ENCODE measurements at places on chromosomes 5 and 9.

- no peak for DNase-seq
Observed at GRCh38 chr5:178290376-178290775, 57.8 kb upstream of the PHYKPL start.

DNA sequence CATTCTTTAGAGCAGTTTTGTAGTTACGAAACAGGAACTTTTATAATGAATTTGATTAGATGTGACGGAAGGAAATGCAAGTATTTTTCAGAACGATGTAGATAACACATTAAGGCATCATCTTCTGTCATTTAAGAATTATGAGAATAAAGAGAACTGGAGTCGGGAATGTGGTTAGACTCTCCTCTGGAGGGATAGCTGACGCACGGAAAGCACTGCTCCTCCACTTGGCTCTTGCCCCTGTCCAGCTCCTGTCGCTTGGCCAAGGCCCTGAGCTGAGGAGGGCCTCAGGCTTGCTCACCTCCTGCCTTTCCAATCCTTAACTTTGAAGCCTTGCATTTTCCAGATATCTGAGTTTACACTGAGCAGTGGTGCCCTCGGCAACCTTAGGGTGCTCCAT lies 60.5 kb downstream of the MAP1B start:
- DNase-seq = no peak

DNA sequence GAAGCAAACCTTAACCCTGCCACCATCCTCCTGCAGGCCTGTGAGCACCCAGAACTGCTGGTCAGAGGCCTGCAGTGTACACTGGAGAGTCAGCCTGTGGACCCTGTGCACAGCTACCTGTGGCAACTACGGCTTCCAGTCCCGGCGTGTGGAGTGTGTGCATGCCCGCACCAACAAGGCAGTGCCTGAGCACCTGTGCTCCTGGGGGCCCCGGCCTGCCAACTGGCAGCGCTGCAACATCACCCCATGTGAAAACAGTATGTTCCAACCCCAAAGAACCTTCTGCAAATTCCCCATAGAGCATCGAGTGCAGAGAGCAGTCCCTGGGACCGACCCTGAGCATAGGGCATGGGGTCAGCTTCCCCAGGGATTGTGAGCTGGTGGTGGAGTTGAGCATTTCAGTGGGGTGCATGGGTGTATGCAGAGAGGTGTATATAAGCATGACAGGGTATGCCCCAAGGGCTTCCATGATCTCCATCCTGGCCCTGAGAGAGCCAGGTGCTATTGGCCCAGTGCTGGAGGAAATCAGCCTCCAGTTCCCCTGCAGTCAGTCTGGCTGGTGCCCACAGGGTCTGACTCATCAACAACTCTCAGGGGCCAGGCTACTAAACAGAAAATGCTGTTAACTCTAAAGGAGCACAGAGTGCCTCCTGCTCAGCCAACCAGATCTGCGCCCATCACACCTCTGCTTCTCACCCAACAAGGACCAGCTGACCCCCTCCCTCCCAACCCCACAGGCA lies 126.2 kb downstream of the SAXO1 start:
- DNase-seq = no peak

GRCh38 chr9:87596862-87597261 lies 99.2 kb downstream of the DAPK1 start:
- no peak for DNase-seq

- no peak for DNase-seq
Observed at GRCh38 chr9:108270051-108270450, 585.7 kb downstream of the ACTL7B start.

DNA sequence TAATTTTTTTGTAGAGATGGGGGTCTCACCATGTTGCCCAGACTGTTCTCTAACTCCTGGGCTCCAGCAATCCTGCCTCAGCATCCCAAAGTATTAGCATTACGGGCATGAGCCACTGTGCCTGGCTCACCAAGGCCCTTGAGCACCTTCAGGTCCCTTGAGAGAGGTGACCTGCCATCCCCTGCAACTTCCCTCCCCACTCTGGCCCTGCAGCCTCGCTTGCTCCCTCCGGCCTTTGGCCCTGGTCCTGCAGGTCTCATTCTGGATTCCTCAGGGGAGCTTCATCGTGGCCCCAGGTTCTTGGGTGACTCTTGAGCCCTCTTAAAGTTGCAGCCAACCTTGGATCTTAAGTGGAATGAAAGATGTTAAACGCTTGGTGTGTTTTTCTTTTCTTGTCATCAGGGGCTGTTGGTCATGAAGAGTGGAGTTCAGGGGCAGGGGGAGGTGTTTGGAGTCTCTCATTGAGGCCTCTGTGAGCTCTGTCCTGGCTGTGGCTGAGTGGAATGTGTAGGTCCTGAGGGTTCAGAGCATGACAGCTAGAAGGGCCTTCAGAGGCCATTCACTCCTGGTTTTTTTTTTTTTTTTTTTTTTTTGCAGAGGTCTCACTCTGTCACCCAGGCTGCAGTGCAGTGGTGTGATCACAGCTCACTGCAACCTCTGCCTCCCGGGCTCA lies 33.0 kb downstream of the PPARGC1B start:
- DNase-seq = no peak

- DNase-seq = no peak
Observed at GRCh38 chr5:66377747-66378146, 218.4 kb upstream of the MAST4 start.

GRCh38 chr5:181069767-181070491 lies 29.9 kb downstream of the BTNL9 start:
- no peak for DNase-seq

DNA sequence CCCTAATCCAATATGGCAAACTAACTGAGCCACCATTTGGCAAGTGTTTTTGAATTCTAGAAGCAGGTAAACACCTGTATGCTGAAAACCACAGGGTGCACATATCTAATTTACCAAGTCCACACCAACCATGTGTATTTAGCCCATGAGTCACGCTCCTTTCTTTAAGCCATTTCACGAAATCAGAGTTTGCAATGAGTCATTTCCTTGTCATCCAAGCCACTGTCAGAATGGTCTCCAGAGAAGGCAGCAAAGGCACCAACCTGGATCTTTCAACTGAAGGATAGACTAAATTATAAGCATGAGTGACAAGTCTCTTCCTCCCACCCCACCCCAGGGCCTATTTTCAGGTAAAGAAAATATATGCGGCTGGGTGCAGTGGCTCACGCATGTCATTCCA lies 110.0 kb downstream of the PAX5 start:
- DNase-seq = no peak

DNA sequence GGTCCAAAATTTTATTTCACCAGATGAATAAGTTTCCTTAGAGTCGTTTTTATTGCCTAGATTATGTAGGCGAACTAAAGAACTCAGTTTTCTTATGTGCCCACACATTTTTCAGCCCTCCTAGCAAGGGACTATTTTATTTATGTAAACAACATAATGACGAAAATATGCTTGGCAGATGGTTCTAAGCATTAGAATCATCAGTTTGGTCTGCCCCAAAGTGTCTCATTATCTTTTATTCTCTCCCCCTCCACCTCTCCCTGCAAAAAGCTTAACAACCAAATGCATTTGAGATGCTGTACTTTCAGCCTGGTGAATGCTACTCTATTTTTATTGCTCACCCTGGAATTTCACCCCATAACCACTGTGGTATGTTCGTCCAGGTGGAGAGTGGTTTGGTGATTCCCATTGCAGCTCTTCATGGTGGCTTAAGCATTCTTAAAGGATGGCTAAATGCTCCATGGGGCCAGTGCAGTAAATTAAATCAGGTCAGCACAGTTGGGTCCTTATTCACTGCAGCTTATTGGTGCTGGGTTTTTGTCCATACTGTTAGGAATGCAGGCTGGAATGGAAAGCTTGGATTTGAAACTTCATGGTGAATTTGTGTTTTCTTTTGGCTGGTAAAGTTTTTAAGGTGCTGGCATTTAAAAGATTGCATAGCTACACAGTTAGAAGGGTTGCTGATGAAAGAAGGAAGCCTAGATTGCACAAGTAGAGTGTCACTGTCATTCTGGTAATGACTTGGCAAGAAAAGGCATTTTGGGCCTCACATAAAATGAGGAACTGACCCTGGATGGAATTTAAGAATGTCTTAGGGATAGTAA lies 39.2 kb downstream of the TLE4 start:
- DNase-seq = no peak

GRCh38 chr9:114181607-114182409 lies 26.5 kb downstream of the COL27A1 start:
- DNase-seq = no peak

DNA sequence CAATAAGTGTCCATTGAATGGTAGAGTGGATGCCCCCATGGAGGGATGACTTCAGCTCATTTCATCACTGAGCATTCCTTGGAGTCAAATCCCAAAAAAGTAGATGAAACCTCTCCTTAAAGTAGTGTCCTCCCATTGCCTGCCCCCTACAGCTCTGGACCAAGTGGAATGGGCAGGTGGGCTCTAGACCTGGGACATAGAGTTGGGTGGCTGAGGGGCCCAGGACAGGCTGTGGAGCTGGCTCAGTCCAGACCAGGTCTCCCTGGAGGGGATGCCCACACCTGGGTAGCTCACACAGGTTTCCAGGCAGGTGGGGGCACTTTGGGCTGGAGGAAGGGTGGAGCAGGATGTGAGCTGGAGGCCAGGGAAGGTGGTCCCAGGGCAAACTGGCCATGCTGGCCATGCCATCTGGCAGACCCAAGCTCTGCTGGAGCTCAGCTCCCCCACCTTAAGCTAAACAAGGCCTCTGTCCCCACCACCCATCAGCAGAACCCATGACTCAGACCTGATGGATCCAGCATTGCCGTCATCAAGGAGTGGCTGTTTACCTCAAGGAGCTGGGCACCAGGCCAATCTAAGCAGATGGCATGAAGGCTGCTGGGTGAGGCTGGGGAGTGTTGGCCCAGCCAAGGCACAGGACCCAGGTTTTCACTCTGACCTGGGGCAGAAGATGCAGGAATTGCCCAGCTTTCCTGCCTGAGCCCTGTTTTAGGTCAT lies 6.2 kb upstream of the SPINK4 start:
- DNase-seq = no peak

DNA sequence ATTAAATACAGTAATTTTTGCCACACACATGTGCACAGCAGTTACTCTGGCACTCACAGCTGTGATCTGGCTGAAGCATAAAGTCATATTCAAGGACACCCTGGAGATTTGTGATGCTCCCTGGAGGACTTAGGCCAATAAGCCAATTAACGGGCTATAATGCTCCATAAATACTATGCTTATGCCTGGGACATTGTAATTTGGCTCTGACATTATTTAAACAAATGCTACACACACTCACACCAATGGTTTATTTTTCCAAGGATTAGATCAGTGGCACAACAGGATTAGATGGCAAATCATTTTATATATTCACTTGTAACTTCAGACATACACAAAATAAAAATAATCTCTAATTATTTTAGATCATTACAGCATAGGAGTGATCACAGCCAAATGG lies 111.2 kb downstream of the LMNB1 start:
- no peak for DNase-seq

- DNase-seq = no peak
Observed at GRCh38 chr9:101398930-101399642, 435 bp downstream of the ZNF189 start.

DNA sequence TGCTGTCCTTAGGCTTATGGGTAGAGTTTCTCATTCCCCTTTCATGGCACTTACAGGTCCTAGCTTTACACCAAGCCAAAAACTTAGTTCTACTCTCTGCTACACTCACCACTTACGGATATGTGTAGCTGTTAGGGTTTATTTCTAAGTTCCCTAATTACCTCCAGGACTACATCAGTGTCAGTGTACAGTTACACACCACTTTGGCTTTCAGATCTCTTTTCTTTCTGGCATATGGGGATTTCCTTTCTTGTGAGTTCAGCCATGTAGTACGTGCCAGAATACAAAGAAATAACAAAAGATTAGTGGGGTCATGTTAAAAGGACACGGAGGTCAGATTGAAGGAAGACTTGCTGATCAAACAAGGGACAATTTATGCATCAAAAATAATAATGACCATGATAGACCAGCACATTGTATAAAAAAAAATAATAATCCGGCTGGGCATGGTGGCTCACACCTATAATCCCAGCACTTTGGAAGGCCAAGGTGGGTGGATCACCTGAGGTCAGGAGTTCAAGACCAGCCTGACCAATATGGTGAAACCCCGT lies 41.8 kb downstream of the LYRM7 start:
- peak; percentile 40 for DNase-seq

DNA sequence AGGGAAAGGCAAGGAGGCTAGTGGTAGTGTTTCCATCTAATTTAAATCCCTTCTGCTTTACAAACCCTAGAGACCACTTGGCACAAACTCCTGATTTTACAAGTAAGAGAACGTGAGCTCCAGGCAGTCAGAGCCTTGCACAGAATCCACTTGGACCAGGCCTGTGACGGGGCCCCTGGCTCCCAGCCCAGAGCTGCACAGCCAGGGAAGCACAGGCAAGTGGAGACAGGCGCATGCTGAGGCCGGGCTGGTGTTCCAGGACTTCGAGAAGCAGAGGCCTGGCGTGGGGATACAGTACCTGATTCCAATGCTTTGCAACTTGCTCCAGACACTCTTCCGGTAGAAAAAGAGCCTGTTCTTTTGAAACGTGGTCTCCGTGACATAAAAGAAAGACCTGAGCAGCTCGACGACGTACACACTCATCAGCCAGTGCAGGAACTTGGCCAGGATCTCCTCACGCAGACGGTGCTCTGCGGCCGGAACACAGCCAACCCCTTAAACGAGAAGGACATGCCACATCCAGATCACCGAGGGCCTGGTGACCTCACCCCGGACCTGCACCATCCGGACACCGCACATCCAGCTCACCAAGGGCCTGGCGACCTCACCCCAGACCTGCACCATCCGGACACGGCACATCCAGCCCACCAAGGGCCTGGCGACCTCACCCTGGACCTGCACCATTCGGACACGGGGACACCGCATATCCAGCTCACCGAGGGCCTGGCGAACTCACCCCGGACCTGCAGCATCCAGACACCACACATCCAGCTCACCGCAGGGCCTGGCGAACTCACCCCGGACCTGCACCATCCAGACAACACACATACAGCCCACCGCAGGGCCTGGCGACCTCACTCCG lies 12.5 kb downstream of the TERT start:
- DNase-seq = no peak

GRCh38 chr5:52856564-52856963 lies 68.8 kb downstream of the ITGA1 start:
- DNase-seq = no peak

GRCh38 chr5:5141625-5142525 lies 1.7 kb downstream of the ADAMTS16 start:
- DNase-seq = no peak

DNA sequence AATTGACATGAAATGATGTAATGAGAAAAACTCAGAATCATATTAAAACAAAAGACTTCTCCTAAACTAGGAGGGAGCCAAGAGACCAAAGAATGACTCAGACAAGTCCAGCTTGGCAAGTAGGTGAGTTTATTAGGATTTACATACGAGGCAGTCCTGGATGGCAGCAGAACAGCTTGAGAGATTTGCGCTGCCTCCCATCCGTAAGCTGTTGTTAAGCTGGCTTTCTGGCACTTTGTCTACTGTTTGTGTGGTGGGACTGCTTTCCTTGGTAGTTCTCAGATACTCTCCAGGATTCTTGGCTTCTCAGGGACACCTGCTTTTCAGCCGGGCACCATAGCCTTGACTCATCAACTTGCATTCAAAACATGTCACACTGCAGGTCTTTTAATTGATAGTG lies 57.6 kb downstream of the COX7C start:
- DNase-seq = no peak

DNA sequence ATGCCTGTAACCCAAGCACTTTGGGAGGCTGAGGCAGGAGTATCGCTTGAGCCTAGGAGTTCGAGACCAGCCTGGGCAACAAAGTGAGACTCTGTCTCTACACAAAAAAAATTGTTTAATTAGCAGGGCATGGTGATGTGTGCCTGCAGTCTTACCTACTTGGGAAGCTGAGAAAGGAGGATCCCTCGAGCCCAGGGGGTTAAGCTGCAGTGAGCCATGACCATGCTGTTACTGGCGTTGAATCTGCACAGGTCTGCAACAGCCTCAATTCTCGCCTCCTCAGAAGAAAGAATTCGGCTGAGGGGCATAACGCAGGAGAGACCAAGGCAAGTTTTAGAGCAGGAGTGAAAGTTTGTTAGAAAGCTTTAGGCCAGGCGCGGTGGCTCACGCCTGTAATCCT lies 18.0 kb downstream of the CCT5 start:
- no peak for DNase-seq

Data from GM18507 (cell line).